Globus pallidus (tissue), 1 donor: ENCODE measurements at places on chromosomes 7 and 10.

DNA sequence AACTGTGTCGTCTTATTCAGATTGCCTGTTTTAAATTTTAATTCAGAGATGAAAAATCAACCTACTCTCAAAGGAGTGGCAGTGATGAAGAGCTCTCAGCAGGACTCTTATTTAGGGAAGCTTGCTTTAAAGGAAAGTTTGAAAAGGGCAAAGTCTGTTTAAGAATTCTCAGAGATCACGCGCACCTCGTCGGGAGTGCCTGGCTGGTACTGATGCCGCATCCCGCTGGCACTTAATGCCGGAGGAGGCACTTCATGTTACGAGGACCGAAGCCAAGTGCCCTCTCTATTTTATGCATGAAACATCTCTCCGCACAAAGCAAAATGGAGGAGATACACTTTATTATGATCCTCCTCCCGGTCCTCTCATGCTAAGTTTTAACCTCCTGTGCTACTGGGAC, 71.1 kb upstream of the INSYN2A start:
- DNase-seq: no peak

- no peak for DNase-seq
These were observed 112.1 kb downstream of the FAM53B start for GRCh38 chr10:124632064-124632531.

- DNase-seq: peak; percentile 20
These were observed 29.1 kb upstream of the EFCAB10 start for GRCh38 chr7:105610165-105610930.

- DNase-seq: no peak
These were observed 111.8 kb downstream of the ADK start for GRCh38 chr10:74262856-74263255.

GRCh38 chr10:7397049-7398035, 13.5 kb downstream of the SFMBT2 start:
- DNase-seq: no peak

GRCh38 chr7:72265071-72265904, 146.8 kb downstream of the CALN1 start:
- DNase-seq: no peak

DNA sequence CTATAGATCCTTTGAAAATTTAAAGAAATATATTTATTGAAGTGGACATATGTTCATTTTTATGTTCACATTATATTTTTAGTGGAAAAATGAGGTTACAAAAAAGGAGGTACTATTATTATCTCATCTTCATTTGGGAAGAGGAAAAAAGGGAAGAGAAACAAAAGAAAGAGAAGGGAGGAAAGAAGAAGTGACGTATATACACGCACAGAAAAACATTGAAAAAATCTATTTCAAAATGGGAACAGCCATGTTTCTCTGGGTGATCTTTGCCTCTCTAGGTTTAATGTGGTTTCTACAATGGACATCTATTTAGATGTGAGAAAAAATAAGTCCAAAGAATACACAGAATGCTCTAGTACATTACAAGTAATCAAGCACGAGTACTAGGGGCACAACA, 14.8 kb downstream of the ANK3 start:
- no peak for DNase-seq

DNA sequence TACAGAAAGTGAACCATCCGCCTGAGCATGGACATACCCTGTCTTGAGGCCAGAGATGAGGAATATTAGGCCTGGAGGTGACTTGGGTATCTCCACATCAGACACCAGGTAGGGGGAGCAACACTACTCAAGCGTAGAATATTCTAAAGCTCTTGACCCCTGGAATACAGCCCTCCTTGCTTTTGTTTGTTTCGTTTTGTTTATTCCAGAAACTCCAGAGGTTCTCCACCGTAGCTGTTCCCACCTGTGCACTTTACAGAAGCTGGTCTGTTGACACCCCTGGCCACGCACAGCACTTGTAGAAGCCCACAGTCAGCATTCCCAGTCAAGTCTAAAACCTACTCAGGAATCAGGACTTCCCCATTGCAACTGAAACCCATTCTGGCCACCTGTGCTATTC, 139.6 kb upstream of the NEBL start:
- DNase-seq: no peak

- DNase-seq: no peak
These were observed 106.3 kb downstream of the CPED1 start for GRCh38 chr7:121094829-121095228.

GRCh38 chr7:121023194-121023593, 34.7 kb downstream of the CPED1 start:
- no peak for DNase-seq

DNA sequence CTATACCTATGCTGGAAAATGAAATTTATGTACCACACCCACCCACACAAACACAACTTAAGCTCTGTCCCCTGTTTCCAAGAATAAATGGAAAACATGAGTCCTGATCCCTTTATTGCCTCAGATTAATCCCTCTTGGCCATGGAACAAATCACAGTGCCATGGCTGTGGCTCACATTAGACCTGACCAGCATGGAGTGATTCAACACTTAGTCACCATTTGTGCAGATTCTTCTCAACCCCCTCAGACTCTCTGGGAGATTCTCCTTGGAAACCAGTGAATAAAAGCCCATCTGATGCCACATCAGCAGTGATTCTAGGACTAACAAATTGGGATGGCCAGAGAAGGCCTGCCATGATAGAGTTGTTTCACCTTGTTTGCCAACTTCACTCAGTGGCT, 204.4 kb upstream of the TMEM72 start:
- DNase-seq: no peak

- DNase-seq: peak; percentile 27
These were observed 257.2 kb downstream of the CTNNA3 start for GRCh38 chr10:67438605-67439304.

GRCh38 chr7:128863433-128863989, 855 bp downstream of the ATP6V1F start:
- DNase-seq: no peak

DNA sequence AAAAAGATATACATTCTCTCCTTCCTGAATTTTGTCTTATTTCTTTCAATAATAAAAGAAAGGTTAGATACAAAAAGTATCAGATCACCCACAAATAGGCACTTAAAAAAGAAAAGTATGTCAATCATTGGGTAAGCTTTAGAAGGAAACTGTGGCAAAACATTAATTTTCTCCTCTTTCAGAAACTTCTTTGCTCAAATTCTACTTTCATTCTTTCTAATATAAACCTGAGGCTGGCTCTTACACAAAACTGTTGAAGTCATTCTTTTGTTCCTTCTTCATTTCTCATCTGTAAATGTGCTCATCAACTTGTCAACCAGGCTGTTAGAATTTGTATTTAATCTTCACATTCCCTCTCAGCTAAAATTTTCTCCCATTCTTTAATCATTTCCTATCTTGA, 124.6 kb downstream of the LRRN3 start:
- no peak for DNase-seq

DNA sequence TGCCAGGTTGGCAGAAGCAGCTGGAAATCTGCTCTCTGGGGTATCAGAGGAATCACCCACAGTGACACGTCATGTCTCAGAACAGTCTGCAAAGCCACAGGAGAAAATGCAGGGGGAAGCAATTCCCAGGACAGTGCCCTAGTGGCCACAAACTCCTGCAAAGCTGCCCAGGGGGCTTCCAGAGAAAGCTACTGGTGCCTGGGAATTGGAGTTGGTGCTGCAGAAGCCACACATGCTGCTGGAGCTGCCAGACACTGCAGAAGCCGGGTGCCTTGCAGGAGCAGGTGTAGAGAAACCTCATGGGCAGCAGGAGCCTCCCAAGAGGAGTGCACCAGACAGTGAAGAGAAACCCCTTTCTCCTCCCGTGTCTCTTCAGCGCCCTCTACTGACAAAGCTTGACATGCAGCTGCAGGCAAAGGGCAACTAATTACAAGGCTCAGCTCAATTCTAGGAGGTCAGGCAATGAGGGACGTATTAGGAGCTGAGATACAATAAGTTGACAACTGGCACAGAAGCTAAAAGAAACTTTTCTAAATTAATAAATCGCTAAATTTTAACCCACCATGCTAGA, 30.2 kb upstream of the NUB1 start:
- no peak for DNase-seq

GRCh38 chr10:112588225-112588990, 141.4 kb downstream of the VTI1A start:
- no peak for DNase-seq

DNA sequence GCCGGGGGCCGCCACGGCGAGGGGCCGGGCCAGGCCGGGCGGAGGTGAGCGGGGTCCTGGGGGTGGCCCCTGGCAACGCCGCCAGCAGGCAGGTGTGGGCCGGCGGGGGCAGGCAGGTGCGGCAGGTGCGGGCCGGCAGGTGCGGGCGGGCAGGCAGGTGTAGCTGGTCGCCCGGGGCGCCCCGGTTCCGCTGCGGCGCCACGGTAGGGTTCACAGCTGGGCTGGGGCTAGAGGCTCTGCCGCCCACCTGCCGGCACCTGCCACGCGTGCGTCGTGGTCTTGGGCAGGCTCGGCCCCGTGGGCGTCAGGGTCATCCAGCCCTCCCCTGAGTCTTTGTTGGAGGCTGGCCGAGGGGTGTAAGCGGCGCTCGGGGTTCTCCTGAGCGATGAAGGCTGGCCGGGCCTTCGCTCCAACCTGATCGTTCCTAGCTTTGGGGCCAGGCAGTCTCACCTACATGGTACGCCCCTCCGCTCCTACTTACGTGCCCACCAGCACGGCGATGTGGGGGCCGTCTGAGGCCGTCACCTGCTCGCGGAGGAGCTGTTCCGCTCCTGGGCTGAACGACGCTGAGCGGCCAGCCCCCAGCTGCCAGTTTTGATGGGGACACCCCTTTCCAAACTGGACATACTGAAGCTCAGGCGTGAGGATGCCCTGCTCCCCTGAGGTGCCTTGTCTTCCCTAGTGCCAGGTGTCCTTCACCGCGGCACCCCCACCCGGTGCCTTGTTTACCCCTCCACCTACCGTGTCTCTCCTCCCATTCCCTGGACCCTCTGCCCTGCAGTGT, 493 bp downstream of the ZMIZ2 start:
- DNase-seq: no peak

GRCh38 chr10:2150288-2150687, 413.0 kb upstream of the ADARB2 start:
- DNase-seq: no peak

DNA sequence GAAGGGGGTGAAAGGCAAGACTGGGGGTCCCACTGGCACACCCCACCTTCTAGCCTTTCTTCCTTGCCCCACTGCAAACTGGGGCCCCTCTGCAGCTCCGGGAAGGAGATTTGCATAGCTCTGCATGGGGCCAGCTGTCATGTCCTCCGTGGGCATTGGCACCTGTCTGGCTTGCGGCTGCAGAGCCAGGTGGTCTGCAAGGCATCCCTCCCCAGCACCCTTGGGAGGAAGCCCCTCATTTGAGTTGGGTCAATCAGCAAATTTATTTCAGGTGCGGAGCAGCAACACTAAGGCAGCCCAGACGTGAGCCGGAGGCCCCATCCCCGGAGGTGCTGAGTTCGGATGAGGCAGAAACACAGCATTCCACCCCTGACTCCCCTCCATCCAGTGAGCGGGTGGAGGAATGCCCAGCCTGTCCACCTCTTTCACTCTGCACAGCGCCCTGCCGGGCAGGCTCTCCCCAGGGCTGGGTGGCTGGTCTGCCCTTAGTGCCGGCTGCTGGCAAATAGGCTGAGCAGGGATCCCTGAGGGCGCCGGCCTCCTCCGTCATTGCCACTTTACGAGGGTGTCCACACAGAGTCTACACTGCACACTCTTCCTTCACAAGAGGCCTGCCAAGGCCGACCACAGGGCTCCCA, 143.2 kb downstream of the TCERG1L start:
- DNase-seq: no peak

GRCh38 chr7:29284696-29285443, 90.3 kb downstream of the CHN2 start:
- no peak for DNase-seq

GRCh38 chr7:140127360-140128127, 49.2 kb downstream of the KDM7A start:
- no peak for DNase-seq

GRCh38 chr10:25745976-25746375, 188.1 kb upstream of the MYO3A start:
- no peak for DNase-seq

- DNase-seq: no peak
These were observed 22.1 kb downstream of the HSPA12A start for GRCh38 chr10:116720241-116720643.

- no peak for DNase-seq
These were observed 177.7 kb downstream of the ACTR3B start for GRCh38 chr7:152937282-152937681.

DNA sequence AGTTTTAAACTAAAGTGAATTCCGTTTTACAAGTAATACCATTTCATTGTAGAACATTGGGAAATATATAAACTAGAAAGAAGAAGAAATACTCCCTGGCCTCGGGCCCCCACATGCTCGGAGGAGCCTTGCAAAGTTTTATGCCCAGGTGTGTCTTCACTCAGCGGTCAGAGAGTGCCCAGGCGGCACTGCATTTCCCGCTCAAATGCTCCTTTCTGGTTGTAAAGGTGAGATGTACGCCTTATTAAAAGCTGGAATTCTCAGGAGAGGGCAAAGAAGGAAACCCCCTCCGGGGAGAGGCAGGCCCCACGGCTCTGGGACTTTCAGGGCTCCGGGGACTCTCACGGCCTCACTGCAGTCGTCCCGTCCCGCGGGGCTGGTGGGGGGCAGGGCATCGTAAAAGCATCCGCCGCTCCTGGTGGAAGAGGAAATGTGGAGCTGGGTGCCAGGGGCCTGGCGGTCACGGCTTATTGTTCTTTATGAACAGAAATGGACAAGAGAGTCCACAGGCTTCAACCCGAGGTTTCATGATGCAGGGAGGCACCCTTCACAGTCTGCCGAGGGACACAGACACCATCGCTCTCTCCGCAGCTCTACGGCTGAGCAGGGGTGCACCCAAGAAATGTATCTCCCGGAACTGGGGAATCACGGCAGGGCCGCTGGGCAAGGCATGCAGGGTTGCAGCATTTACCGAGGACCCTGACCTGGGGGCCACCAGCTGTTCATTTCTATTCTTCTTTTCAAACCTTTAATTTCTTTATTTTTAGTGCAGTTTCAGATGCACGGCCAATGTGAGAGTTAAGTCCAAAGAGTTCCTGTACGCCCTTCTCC, 47.7 kb upstream of the INPP5A start:
- DNase-seq: no peak

GRCh38 chr10:79984851-79985250, 35.9 kb upstream of the SFTPD start:
- no peak for DNase-seq

DNA sequence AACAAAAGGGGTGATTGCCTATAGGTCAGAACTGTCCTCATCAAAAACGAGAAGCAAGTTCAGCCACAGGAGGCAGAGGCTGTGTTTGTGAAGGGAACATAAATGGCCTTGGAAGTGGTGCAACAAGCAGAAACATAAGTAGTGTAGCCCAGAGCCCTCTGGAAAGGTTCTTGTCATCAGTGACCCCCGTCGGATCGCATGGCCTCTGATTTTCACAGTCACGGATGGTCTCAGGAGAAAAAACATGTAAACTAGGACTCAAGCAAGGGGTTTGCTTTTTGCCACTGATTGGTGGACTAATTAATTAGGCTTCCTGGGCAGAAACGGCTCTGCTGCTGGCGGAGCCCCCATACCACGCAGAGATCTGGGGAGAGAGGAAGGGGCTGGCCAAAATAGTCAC, 496.5 kb upstream of the MKI67 start:
- DNase-seq: no peak

- DNase-seq: no peak
These were observed 554.2 kb downstream of the DNAJB6 start for GRCh38 chr7:157890921-157891401.

- no peak for DNase-seq
These were observed 203.4 kb upstream of the CTBP2 start for GRCh38 chr10:125363791-125364190.

- DNase-seq: no peak
These were observed 101.0 kb upstream of the ANKRD1 start for GRCh38 chr10:91021901-91022300.

- DNase-seq: no peak
These were observed 62.6 kb downstream of the ADK start for GRCh38 chr10:74213571-74214162.
